Activated gamma-delta T cell treated with Interleukin-2 at 50 U/mL for 16 hours (primary cell): ENCODE measurements at places on chromosomes 7 and 10.

- DNase-seq: no peak
Measured at GRCh38 chr7:2892549-2892948, 48.4 kb upstream of the GNA12 start.

GRCh38 chr10:3339531-3339950, 167.0 kb upstream of the PITRM1 start:
- no peak for DNase-seq

- no peak for DNase-seq
Measured at GRCh38 chr7:154672659-154673415, 330.1 kb downstream of the PAXIP1 start.

DNA sequence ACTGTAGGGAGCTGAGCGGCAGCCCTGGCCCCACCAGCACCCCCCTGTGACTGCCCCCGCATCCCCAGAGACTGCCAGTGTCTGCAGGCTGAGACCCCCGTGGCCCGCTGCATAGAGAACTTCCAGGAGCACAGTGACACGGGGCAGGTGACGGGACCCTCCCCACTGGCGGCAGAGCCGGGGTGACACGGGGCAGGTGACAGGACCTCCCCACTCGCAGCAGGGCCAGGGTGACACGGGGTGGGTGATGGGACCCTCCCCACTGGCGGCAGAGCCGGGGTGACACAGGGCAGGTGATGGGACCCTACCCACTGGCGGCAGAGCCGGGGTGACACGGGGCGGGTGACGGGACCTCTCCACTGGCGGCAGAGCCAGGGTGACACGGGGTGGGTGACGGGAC, 2.3 kb downstream of the GPER1 start:
- DNase-seq: no peak

GRCh38 chr10:69656742-69657269, 26.8 kb downstream of the FAM241B start:
- DNase-seq: no peak
